ENCODE measurements at places on chromosomes 3 and 15.

GRCh38 chr3:169774186-169774585 lies 990 bp downstream of the MYNN start:
- no peak for DNase-seq

GRCh38 chr15:87118435-87118834 lies 1038.8 kb downstream of the AGBL1 start:
- no peak for DNase-seq

- DNase-seq, result peak; percentile 93
Measured at GRCh38 chr3:142578329-142579223, at the start of gene ATR. ATR (minus strand) TSS chr3:142578733; CDS start chr3:142578704, 29 bp downstream.

DNA sequence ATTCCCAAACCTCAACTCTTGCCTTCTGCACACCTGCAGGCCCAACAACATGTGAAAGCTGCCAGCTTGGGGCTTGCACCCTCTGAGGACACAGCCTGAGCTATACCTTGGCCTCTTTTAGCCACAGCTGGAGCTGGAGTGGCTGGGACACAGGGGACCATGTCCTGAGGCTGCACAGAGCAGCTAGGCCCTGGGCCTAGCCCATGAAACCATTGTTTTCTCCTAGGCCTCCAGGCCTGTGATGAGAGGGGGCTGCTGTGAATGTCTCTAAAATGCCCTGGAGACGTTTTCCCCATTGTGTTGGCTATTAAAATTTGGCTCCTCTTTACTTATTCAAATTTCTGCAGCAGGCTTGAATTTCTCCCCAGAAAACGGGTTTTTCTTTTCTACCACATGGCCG lies 7.2 kb downstream of the ZKSCAN7 start:
- DNase-seq, result no peak

GRCh38 chr15:44591326-44591725 lies 54.4 kb downstream of the EIF3J start:
- no peak for DNase-seq

GRCh38 chr15:33344530-33344929 lies 33.8 kb downstream of the RYR3 start:
- DNase-seq, result no peak
